ENCODE measurements at places on chromosomes 7 and 10.
A peak's percentile ranks its signal among the peaks of the same experiment; 100 is the strongest.

GRCh38 chr10:5888843-5889623 lies 660 bp downstream of the ANKRD16 start:
- no peaks in the 10 kb centered on the region for H3K27me3 ChIP-seq
- H3K4me1 ChIP-seq, result peaks cover 6% of the 10 kb centered on the region
- peak; percentile 31 for DNase-seq
- peak overlapping the region; percentile 79 for H3K4me3 ChIP-seq
- peaks cover 1% of the 10 kb centered on the region for H3K36me3 ChIP-seq

DNA sequence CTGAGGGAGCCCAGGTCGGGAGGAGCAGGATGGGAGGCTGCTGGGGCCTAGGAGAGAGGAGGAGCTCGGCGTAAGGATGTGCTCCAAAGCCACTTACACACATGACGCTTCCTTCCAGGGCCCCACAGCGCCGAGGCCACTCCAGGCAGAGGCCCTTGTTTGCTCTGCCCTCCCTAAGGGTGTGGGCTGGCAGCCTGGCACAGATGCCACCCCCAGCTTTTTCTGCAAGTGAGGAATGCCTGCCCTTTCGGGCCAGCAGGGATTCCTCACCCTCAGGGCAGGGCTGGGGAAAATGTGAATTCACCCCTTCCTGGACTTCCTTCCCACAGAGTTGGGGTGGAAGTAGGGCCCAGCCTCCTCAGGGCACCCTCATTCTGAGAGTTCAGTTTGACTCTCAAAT lies 5.6 kb upstream of the AQP1 start:
- no peak overlapping the region for H3K27ac ChIP-seq
- no peak for DNase-seq
- H3K36me3 ChIP-seq, result no peaks in the 10 kb centered on the region
- H3K4me3 ChIP-seq, result no peak overlapping the region

DNA sequence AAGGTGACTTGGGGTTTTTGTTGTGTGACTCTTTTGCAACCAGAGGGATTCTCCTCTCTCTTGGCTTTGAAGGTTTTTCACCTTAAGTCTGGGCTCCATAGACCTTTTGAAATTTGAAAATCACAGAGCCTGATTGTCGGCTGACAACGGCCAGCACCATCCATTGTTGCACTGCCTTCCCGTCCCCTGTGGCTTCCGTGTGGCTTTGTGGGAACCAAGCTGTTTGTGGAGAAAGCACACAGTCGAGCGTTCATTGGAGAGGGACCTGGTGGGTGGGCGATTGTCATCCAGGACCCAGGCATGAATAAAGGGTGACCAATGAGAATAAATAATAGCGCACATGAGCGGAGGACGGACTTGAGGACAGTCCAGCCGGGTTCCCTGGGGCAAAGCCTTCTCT lies 7.4 kb upstream of the RAMP3 start:
- no peak for DNase-seq
- no peaks in the 10 kb centered on the region for H3K36me3 ChIP-seq
- peaks cover 7% of the 10 kb centered on the region for H3K27me3 ChIP-seq
- H3K27ac ChIP-seq, result no peak overlapping the region
- H3K4me1 ChIP-seq, result no peaks in the 10 kb centered on the region
- H3K4me3 ChIP-seq, result no peak overlapping the region

DNA sequence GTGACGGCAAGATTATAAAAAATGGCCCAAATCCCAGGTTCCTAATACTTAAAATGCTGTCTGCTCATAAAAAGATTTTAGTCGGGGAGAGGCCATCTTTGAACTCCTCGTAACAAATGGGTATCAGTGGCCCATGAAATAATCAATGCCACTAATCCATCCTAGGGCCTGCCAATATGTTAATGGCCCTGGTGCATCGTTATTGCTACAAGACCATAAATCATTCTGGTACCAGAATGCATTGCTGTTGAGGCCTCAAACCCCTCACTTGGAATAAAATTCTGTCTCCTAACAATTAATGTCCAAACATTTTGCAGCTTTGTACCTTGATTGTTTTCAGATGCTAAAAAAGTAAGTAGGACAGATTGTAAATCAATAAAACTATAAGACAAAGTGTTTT lies 290.6 kb downstream of the LRMDA start:
- DNase-seq, result no peak
- H3K4me1 ChIP-seq, result no peaks in the 10 kb centered on the region
- no peak overlapping the region for H3K27ac ChIP-seq
- no peak overlapping the region for H3K4me3 ChIP-seq
- H3K36me3 ChIP-seq, result no peaks in the 10 kb centered on the region

- H3K4me1 ChIP-seq, result peaks cover 13% of the 10 kb centered on the region
- H3K4me3 ChIP-seq, result peak overlapping the region; percentile 33
- DNase-seq, result peak; percentile 72
- peak overlapping the region; percentile 64 for H3K27ac ChIP-seq
Observed at GRCh38 chr10:103153302-103154197, 39.5 kb downstream of the NT5C2 start.

GRCh38 chr7:20146451-20146850 lies 70.7 kb downstream of the MACC1 start:
- no peak overlapping the region for H3K4me3 ChIP-seq
- H3K36me3 ChIP-seq, result no peaks in the 10 kb centered on the region

- DNase-seq, result peak; percentile 56
- no peaks in the 10 kb centered on the region for H3K36me3 ChIP-seq
- peak overlapping the region; percentile 83 for H3K4me3 ChIP-seq
- no peaks in the 10 kb centered on the region for H3K27me3 ChIP-seq
- H3K27ac ChIP-seq, result no peak overlapping the region
Observed at GRCh38 chr10:7789390-7789789, 1.4 kb downstream of the ATP5F1C start.

DNA sequence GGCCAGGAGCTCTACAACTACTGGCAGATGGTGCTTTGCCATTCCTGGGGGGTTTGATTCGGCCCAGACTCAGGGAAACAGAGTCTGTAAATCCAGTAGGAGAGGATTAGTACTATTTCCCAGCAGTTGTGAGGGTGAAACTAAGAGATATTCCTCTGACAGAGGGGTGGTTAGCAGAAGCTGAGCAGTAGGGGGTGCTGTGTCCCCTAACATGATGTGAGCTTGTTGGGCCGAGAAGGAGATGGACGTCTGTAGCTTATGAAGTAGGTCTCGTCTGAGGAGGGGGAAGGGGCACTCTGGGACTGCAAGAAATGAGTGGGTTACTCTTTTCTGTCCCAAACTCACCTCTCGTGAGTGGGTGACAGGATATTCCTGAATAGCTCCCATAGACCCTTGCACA lies 179.2 kb upstream of the MBL2 start:
- no peaks in the 10 kb centered on the region for H3K27me3 ChIP-seq
- H3K27ac ChIP-seq, result no peak overlapping the region
- H3K36me3 ChIP-seq, result no peaks in the 10 kb centered on the region

- DNase-seq, result no peak
- no peaks in the 10 kb centered on the region for H3K36me3 ChIP-seq
- no peaks in the 10 kb centered on the region for H3K27me3 ChIP-seq
- no peak overlapping the region for H3K4me3 ChIP-seq
- no peak overlapping the region for H3K27ac ChIP-seq
- no peaks in the 10 kb centered on the region for H3K4me1 ChIP-seq
Observed at GRCh38 chr7:52897288-52897687, 138.1 kb upstream of the POM121L12 start.

- DNase-seq, result peak; percentile 70
- H3K36me3 ChIP-seq, result no peaks in the 10 kb centered on the region
- peaks cover 3% of the 10 kb centered on the region for H3K4me1 ChIP-seq
- no peak overlapping the region for H3K27ac ChIP-seq
Observed at GRCh38 chr10:61284222-61284890, 168.8 kb downstream of the TMEM26 start.

- peak; percentile 52 for DNase-seq
- H3K36me3 ChIP-seq, result no peaks in the 10 kb centered on the region
- H3K4me3 ChIP-seq, result no peak overlapping the region
- no peaks in the 10 kb centered on the region for H3K27me3 ChIP-seq
Observed at GRCh38 chr10:110556969-110557601, 10.4 kb upstream of the SMC3 start.

DNA sequence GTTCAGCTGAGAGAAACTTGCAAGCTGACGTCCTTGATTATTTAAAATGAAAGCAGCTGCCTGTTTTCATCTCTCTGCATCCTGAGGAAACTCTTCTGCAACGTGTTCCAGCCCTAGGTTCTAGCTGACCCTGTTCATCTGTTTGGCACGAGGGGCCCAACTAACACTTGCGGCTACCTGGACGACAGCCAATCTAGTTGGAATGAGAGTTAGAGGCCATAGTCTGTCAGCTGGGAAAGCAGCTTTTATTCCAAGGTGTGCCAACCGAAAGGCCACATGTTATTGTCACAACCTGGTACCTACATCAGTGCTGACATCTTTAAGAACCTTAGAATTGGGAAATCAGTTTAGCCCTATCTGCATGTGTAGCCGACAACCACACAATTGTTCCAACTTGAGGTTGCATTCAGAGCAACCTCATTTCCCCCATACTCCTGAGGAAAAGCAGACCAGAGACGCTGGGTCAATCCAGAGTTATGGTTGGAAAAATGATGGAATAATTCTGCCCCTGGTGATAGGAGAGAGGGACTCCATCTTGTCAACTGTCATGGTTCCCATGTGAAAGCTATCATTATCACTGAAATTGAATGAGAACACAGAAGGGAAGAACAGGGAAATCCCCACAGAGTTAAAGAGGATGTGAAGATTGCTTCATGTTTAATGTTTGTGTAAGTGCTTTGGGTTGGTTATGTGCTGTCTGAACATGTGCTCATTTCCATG lies 121.6 kb downstream of the EGFR start:
- H3K27ac ChIP-seq, result peak overlapping the region; percentile 71
- DNase-seq, result peak; percentile 89
- no peaks in the 10 kb centered on the region for H3K27me3 ChIP-seq
- peaks cover 9% of the 10 kb centered on the region for H3K4me1 ChIP-seq

- DNase-seq, result no peak
- no peak overlapping the region for H3K4me3 ChIP-seq
- no peak overlapping the region for H3K27ac ChIP-seq
- no peaks in the 10 kb centered on the region for H3K27me3 ChIP-seq
Observed at GRCh38 chr7:107638594-107638993, 22.0 kb upstream of the SLC26A4 start.

GRCh38 chr10:2680821-2681220 lies 386.5 kb upstream of the PFKP start:
- H3K27me3 ChIP-seq, result no peaks in the 10 kb centered on the region
- no peaks in the 10 kb centered on the region for H3K36me3 ChIP-seq
- no peak for DNase-seq
- H3K4me1 ChIP-seq, result no peaks in the 10 kb centered on the region
- no peak overlapping the region for H3K4me3 ChIP-seq
- H3K27ac ChIP-seq, result no peak overlapping the region

- H3K4me1 ChIP-seq, result no peaks in the 10 kb centered on the region
- peak; percentile 37 for DNase-seq
- H3K27me3 ChIP-seq, result no peaks in the 10 kb centered on the region
Observed at GRCh38 chr7:33958104-33958503, 52.8 kb downstream of the BMPER start.

DNA sequence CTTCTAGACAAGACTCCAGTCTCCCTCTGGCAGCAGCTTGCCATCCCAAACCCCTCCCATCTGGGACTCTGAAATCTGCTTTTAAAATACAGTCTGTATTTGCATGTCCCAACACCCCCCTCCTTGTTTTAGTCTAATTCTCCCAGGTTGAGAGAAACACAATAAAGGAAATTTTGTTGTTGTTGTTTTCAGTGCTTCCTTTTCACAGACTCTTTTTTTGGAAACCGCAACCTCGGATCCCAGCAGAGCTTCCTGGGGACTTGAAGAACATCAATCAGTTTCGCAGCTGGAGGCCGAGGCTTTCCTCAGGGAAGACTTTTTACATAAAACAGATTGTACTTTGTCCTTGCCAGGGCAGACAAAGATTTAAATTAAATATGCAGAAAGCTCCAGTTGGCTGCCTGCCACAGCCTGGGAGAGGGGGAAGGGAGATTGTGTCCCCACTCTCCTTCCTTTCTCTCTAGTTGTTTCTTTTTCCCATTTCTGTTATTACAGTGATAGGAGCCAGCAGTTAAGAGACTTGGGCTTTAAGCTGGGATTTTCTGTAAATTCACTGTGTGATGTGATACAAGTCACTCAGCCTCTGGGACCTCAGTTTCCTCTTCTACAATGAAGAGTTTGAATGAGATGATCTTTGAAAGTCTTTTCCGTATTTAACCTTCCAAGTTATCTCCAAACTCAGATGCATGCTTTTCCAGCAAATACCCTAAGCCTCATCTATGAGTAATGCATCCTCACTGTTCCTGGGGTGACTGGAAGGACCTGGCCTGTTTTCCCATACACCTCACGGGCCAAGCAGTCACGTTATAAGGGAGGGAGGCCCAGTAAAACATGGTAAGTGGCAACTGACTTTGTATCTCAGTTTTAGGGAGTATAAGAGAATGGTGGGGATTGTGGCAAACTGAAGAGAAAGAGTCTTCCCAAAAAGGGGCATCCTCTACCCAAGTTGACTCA lies 192.3 kb downstream of the REEP3 start:
- H3K4me3 ChIP-seq, result no peak overlapping the region
- peaks cover 18% of the 10 kb centered on the region for H3K4me1 ChIP-seq
- H3K36me3 ChIP-seq, result no peaks in the 10 kb centered on the region
- H3K27me3 ChIP-seq, result no peaks in the 10 kb centered on the region
- H3K27ac ChIP-seq, result no peak overlapping the region
- peak; percentile 76 for DNase-seq

DNA sequence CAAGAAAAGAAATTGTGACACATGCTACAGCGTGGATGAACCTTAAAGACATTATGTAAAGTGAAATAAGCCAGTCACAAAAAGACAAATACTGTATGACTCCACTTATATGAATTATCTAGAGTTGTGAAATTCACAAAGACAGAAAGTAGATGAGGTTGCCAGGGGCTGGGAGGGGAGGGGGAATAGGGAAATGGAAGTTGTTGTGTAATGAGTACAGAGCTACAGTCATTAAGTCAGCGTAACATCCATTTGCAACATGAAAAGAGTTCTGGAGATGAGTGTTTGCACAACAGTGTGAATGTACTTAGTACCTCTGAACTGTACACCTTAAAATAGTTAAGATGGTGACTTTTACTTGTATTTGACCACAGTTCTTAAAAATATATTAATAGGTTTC lies 112.1 kb upstream of the CDK1 start:
- DNase-seq, result peak; percentile 64
- no peaks in the 10 kb centered on the region for H3K36me3 ChIP-seq
- H3K4me3 ChIP-seq, result no peak overlapping the region
- no peaks in the 10 kb centered on the region for H3K4me1 ChIP-seq
